ENCODE measurements at places on chromosomes 5 and 9.

- H3K4me3 ChIP-seq: no peak overlapping the region
- H3K27ac ChIP-seq: no peak overlapping the region
- H3K27me3 ChIP-seq: no peaks in the 10 kb centered on the region
- H3K4me1 ChIP-seq: no peaks in the 10 kb centered on the region
These were observed 60.4 kb upstream of the GPBP1 start for GRCh38 chr5:57113481-57113880.

DNA sequence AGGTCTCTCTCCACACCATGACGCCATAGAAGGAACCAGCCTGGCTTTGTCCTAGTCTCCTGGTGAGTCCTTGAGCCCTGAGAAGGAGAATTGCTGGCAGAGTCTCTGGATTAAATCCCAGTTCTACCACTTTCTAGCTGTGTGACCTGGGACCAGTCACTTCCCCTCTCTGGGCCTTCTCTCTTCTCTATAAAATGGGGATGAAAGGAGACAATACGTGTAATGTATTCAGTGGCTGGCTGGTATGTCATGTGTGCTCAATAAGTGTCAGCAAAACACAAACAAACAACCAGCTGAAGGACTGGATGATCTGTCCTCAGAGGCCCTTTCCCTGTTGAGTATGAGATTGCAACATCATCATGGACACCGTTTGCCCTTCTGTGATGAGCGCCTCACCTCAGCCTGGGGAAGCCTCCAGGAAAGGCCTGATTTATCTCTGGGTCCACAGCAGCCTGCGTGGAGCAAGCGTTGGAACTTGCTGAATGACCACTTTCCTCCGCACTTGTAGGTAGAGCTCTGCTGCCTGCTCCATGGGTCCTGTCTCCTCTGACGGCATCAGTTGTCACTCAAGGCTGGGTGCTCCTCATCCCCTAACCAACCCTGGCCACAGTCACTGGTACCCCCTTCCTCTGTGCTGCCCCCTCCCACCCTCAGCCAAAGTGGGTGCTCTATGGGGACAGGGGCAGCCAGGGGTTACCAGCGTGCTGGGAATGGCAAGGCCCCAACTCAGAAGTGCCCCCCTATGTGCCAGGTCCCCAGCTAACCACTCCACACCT, 3.6 kb upstream of the NR5A1 start:
- no peaks in the 10 kb centered on the region for H3K36me3 ChIP-seq
- no peaks in the 10 kb centered on the region for H3K4me1 ChIP-seq
- H3K27ac ChIP-seq: no peak overlapping the region
- DNase-seq: no peak
- H3K27me3 ChIP-seq: no peaks in the 10 kb centered on the region

- no peak overlapping the region for H3K4me3 ChIP-seq
- H3K36me3 ChIP-seq: no peaks in the 10 kb centered on the region
- DNase-seq: no peak
- no peak overlapping the region for H3K27ac ChIP-seq
- H3K4me1 ChIP-seq: no peaks in the 10 kb centered on the region
These were observed 35.6 kb upstream of the HAND1 start for GRCh38 chr5:154513669-154514084.

DNA sequence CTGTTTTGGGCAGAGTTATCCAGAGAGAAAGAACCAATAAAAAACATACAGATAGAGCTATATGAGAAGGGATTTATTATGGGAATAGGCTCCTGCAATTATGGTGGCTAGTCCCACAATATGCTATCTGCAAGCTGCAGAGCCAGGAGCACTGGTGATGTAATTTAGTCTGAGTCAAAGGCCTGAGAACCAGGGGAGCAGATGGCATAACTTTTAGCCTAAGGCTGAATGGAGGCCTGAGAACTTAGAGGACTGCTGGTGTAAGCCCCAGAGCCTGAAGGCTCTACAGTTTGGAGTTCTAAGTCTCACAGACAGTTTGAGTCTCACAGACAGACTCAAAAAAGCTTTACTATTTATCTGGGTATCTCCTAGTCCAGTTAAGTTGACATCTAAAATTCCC, 263.8 kb downstream of the FBXL7 start:
- H3K4me1 ChIP-seq: no peaks in the 10 kb centered on the region
- DNase-seq: no peak
- H3K36me3 ChIP-seq: no peaks in the 10 kb centered on the region
- no peaks in the 10 kb centered on the region for H3K27me3 ChIP-seq
- no peak overlapping the region for H3K4me3 ChIP-seq
- no peak overlapping the region for H3K27ac ChIP-seq

- DNase-seq: no peak
- H3K4me3 ChIP-seq: no peak overlapping the region
- no peaks in the 10 kb centered on the region for H3K4me1 ChIP-seq
- H3K36me3 ChIP-seq: no peaks in the 10 kb centered on the region
- no peak overlapping the region for H3K27ac ChIP-seq
- H3K27me3 ChIP-seq: no peaks in the 10 kb centered on the region
These were observed 218.4 kb downstream of the ANXA1 start for GRCh38 chr9:73370053-73370452.

DNA sequence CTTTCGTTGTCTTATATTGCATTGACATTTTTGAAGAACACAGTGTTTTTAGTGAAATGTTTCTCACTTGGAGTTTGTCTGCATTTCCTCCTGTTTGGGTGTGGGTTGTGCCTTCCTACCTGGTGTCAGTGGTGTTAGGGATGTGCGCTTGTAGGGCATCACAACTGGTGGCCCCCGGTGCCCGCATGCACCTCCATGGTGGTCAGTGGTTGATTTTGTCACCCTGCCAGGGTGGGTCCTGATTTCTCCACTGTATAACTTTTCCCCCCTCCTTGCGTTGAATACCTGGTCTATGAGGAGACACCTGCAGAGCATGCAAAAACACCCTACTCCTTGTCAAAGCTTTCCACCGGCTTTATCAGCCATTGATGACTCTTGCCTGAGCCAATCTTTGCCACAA, 132.9 kb downstream of the BARX1 start:
- no peaks in the 10 kb centered on the region for H3K36me3 ChIP-seq
- no peaks in the 10 kb centered on the region for H3K27me3 ChIP-seq
- DNase-seq: no peak
- H3K4me1 ChIP-seq: no peaks in the 10 kb centered on the region

- no peaks in the 10 kb centered on the region for H3K36me3 ChIP-seq
- DNase-seq: no peak
- H3K27me3 ChIP-seq: no peaks in the 10 kb centered on the region
- no peak overlapping the region for H3K4me3 ChIP-seq
- no peak overlapping the region for H3K27ac ChIP-seq
These were observed 25.0 kb downstream of the SH3TC2 start for GRCh38 chr5:149037817-149038216.

DNA sequence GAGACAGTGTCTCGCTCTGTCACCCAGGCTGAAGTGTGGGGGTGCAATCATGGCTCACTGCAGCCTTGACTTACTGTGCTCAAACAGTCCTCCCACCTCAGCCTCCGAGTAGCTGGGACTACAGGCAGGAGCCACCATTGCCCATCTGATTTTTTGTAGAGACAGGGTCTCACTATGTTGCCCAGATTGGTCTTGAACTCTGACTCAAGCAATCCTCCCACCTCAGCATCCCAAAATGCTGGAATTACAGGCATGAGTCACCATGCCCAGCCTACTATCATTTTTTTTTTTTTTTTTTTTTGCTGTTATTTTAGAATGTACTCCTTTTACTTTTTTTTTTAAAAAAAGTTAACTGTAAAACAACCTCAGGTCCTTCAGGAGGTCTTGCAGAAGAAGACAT, 449.0 kb downstream of the CCDC171 start:
- H3K27me3 ChIP-seq: no peaks in the 10 kb centered on the region
- DNase-seq: no peak
- H3K36me3 ChIP-seq: no peaks in the 10 kb centered on the region
- no peak overlapping the region for H3K27ac ChIP-seq
- no peak overlapping the region for H3K4me3 ChIP-seq
- H3K4me1 ChIP-seq: no peaks in the 10 kb centered on the region
